ENCODE measurements at places on chromosomes 3 and 15. TPM values are rescaled to one million over a fixed set of nuclear protein-coding genes. Genes with fewer than 3 reads are reported as not detected.

GRCh38 chr3:132038198-132038825 is 3.5 kb upstream of the CPNE4 start:
- peak overlapping the region; percentile 64 for H3K4me3 ChIP-seq
- DNase-seq = no peak
- no peak overlapping the region for H3K27ac ChIP-seq
- H3K4me1 ChIP-seq = no peaks in the 10 kb centered on the region
- no peaks in the 10 kb centered on the region for H3K36me3 ChIP-seq
- H3K27me3 ChIP-seq = peaks cover 78% of the 10 kb centered on the region

Gene TRIM59
- total RNA-seq = 39.0 TPM

Gene IGSF11
- total RNA-seq = 2.2 TPM

- peaks cover 24% of the 10 kb centered on the region for H3K36me3 ChIP-seq
- H3K27ac ChIP-seq = peak overlapping the region; percentile 78
- H3K27me3 ChIP-seq = peaks cover 16% of the 10 kb centered on the region
- peak overlapping the region; percentile 55 for H3K4me3 ChIP-seq
- no peak for DNase-seq
These were observed 5.3 kb downstream of the SNX22 start for GRCh38 chr15:64156652-64157331.

GRCh38 chr3:31086698-31087097 is 192.2 kb upstream of the GADL1 start:
- no peaks in the 10 kb centered on the region for H3K27me3 ChIP-seq
- H3K4me1 ChIP-seq = peaks cover 7% of the 10 kb centered on the region
- H3K36me3 ChIP-seq = no peaks in the 10 kb centered on the region
- H3K27ac ChIP-seq = no peak overlapping the region

GRCh38 chr15:79060175-79060574 is 30.4 kb downstream of the RASGRF1 start:
- H3K4me1 ChIP-seq = peaks cover 10% of the 10 kb centered on the region
- no peak overlapping the region for H3K4me3 ChIP-seq
- no peaks in the 10 kb centered on the region for H3K36me3 ChIP-seq
- peaks cover 40% of the 10 kb centered on the region for H3K27me3 ChIP-seq
- H3K27ac ChIP-seq = no peak overlapping the region

Gene MESP2
- total RNA-seq = 0.36 TPM

DNA sequence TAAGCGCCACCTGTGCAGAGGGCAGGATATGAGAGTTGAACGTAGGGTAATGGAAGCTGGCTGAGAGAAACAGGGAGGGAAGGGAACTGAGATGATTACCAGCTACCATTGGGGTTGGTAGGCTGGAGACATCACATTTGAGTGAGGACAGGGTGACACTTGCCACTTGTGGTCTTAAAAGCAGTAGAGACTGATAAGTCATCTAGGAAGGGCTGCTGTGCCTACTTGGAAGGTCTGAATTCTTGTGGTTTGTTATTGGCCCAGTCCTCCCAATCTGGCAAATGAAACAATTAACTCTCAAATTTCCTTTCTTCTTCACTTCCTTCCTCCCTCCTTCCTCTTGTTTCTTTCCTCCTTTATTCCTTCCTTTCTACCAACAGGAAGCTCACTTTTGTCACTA is 46.8 kb downstream of the COL6A5 start:
- no peaks in the 10 kb centered on the region for H3K36me3 ChIP-seq
- H3K4me1 ChIP-seq = no peaks in the 10 kb centered on the region
- no peak overlapping the region for H3K27ac ChIP-seq
- no peak overlapping the region for H3K4me3 ChIP-seq
- H3K27me3 ChIP-seq = no peaks in the 10 kb centered on the region
